ENCODE measurements at places on chromosomes 7 and 10.
A peak's percentile ranks its signal among the peaks of the same experiment; 100 is the strongest.

- no peak for DNase-seq
Observed at GRCh38 chr7:5484921-5485320, 61.3 kb upstream of the TNRC18 start.

DNA sequence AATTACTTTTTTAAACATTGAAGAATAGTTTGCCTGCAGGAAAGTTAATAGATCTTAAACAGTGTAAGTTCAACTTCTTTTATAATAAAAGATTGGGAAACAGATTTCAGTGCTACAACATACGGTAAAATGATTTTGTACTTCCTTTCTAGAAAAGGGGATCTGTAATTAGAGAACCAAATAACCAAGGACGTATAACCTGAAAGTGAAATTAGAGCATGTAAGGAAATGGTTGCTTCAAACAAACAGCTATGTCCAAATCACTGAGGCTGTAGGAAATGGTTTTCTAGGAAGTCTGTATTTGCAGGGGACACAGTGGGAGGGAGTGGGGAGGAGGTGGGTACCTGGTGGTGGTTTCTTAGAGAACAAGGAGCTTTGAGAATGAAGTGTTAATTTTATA lies 57.9 kb upstream of the EXOC6 start:
- no peak for DNase-seq

DNA sequence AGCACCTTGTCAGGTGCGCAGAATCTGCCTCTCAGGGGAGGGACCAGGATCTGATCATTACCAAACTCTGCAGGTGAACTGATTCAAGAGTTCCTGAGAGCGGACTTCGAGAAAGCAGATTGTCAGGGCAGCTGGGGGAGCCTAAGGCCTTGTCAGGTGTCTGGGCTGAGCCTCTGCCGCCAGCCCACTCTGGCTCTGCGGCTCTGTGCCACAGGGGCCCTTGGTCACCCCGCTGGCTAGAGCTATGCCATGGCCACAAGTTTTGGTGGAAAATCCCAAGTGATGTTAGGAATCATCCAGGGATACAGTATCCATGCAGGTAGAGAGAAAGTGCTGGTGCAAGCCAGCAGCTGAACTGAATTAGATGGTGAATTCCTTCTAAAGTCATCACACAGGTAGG lies 4.2 kb downstream of the ADAMTS14 start:
- no peak for DNase-seq

DNA sequence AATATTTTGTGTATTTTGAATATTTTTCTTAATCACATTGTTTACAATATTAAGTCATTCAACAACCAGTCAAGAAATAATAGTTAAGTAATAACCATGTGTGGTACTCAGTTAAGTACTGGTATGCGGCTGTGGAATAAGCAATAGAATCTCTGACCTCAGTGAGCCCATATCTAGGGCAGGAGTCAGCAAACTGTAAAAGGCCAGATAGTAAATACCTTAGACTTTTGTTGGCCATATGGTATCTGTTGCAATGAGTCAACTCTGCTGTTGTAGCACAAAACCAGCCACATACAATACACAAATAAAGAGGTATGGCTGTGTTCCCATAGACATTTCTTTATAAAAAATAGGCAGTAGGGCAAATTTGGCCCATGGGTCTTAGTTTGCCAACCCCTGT lies 311.6 kb upstream of the SEMA3A start:
- peak; percentile 35 for DNase-seq

DNA sequence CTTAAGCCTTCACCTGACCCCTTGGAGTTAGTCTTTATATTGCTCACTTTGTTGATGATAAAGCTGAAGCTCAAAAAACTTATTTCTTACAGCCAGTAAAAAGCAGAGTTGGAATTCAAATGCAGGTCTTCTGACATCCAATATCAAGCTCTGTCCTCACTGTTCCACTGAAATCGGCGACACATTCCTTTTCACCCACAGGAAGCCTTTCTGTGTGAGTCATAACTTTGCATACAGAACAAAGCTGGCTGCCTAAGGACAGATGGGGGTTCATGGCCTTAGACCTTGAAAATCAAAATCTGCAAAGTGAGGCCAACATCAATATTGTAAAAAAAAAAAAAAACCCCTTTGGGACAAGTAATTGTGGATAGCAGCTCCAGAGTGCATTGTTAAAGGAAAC lies 21.8 kb upstream of the AKR1B1 start:
- no peak for DNase-seq

- DNase-seq, result no peak
Observed at GRCh38 chr10:95236068-95236903, 42.2 kb downstream of the ACSM6 start.

- no peak for DNase-seq
Observed at GRCh38 chr10:14372606-14373005, 41.9 kb upstream of the FRMD4A start.

- no peak for DNase-seq
Observed at GRCh38 chr10:114616103-114616502, 42.0 kb downstream of the ABLIM1 start.

DNA sequence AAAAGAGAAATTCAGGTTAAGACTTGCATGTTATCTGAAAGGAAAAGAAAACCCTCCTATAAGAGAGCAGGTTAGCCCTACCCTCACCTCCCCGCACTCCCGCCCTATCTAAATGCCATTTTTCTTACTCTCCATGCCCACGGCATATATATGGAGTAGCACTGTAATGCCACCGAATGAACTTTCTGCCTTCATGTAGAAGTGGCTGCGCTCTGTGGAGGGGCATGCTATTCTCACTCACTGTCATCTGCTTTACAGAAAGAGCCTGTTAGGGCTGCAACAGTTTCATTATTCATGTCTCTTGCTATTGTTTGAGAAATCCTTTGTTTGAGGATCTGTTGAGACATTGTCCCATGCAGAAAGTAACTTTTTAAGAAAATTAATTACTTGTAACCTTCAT lies 1190.6 kb downstream of the SORCS1 start:
- DNase-seq, result no peak

DNA sequence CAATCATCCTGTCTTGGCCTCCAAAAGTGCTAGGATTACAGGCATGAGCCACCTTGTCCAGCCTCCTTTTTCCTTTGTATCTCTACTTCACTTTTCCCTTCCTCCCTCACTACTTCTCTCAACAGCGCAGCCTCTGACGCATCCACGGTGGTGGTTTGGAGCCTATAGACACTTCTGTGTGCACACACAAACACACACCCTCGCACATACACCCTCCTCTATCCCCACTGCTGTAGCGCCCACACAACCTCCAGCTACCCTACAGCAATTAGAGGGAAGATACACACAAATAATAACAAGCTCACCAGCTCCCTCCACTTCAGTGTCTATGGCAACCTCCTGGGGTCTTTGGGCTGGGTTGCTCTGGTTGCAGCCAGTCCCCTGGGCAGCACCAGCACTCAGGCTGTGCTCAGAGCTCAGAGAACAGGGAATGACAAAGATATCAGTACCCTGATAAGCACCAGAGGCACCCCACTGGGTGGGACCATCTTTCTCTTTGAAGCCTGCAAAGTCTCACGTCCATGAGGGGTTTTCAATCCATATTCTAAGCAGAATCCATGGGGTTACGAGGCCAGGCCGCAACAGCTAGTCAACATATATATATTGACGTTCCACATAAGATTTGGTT lies 3.3 kb upstream of the CAMK2G start:
- DNase-seq, result no peak

GRCh38 chr7:87474533-87475358 lies 734 bp downstream of the ABCB4 start:
- peak; percentile 27 for DNase-seq
